ENCODE measurements at places on chromosomes 4 and X.

DNA sequence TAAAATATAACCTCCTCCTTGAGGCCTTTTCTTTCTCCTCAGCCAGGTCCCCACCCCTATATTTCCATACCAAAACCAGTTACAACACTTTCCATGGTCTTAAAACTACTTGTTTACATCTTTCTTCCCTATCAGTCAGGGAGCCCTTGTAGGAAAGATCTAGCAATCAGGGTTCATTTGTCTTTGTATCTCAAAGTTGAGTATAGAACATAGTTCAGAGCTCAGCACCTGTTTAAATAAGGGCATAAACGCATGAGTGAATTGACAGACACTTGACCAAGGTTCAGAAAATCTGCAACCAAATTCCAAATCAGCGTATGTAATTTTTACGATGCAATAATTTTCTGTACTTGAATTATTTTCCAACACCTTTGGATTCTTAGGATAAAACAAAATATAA is 352.2 kb upstream of the MAGEB16 start:
- DNase-seq = no peak

DNA sequence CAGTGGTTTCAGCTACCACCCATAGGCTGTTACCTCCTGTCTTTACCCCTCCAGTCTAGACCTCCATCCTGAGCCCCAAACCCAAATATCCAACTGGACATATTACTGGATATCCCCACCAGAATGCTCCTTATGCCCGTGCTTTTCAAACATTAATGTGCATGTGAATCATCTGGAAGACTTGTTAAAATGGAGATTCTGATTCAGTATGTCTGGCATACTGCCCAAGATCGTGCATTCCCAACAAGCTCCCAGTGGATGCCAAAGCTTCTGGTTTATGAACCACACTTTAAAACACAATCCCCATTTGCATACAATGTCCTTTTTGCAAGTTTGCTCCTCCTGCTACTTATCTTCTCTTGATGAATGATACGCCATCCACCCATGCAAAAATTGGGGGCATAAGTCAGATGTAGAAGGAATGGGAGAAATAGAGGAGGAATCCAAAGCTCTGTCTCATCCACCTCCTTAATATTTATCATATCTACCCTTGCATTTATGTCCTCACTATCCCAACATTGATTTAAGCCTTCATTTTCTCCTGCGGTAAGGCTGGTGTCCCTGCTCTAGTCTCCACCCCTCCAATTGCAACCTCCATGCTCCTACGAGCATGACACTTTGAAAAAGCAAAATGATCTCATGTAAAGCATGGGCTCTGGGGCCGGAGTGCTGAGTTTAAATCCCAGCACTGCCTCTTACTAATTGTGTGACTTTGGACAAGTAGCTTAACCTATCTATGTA is 7.4 kb upstream of the PGRMC1 start:
- no peak for DNase-seq

DNA sequence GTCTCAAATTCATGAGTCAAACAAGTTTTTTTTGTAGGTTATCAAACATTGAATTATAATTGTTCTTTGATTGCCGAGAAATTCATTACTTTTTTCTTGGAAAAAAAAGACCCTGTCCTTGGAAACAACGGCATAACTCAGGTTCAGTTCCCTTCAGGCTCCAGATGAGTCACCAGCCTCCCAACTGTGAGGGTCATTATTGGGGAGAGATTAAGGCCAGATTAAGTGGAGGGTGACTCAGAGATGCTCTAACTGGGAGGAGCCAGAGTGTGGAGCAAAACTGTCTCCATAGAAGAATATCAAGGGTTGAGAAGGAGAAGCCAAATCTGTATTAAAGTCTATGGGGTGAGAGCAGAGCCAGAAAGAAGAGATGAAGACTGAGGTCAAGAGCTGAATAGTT is 9.6 kb downstream of the ADGRG4 start:
- DNase-seq = no peak

GRCh38 chr4:89352541-89352940 is 44.9 kb upstream of the GPRIN3 start:
- no peak for DNase-seq

- DNase-seq = no peak
These were observed 151.5 kb downstream of the CHIC2 start for GRCh38 chr4:53912766-53913497.

DNA sequence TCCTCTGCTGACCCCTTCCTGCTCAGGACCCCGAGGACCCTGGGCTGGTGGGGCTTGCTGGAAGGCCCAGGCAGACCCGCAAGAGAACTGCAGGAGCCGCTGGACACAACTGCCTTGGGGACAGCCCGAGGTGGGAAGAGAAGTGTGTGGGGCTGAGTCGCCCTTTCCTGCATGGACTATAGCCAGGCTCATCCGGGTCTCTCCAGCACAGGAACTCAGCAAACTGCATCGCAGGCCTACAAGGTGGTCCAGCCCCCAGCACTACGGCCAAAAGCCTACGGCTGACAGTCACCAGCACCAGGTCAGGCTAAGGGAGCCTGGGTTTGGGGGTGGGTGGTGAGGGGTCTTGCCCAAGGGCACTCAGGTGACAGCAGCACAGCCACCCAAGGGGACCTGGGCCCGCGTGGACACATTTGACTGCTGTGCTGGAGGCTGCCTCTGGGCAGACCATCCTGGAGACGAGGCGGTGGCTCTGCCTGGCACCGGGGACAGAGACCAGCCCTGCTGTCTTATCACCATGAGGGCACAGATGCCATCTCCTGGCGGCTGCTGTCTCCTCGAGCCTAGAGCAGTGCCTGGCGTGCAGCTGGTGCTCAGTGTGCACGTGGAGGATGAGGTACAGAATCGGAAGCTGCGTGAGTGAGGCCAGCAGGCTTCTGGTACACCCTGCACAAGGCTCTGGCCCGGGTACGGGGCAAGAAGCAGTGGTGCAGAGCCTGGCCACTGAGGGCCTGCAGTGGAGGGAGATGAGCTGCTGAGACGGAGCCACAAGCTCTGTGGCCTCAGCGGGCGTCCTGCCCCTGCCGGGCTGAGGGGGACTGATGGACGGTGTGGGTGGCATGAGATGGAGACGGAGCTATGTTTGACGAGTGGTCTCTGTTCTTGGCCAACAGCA is 15.1 kb downstream of the LRPAP1 start:
- DNase-seq = no peak

DNA sequence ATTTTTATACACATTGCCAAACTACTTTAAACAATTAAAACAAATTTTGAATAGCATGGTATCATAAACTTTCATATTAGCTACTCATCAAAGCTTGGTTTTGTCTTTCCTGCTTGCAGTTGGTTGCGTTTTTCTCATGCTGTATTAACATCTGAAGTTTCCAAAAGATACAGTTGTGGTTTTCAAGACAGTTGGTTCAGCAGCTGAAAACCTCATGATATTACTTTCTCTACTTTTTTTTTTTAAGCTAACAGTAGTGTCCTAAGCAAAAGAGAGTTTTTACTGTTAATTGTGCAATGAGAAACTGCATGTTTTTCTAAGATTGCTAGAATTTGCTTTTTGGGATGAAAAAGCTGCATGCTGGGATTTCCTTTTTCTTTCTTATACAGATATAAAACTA is 15.2 kb downstream of the RUFY3 start:
- no peak for DNase-seq

Data from nephron progenitor cell (in vitro differentiated cells).